ENCODE measurements at places on chromosomes 5 and 9. TPM values are rescaled to one million over a fixed set of nuclear protein-coding genes. Genes with fewer than 3 reads are reported as not detected.

DNA sequence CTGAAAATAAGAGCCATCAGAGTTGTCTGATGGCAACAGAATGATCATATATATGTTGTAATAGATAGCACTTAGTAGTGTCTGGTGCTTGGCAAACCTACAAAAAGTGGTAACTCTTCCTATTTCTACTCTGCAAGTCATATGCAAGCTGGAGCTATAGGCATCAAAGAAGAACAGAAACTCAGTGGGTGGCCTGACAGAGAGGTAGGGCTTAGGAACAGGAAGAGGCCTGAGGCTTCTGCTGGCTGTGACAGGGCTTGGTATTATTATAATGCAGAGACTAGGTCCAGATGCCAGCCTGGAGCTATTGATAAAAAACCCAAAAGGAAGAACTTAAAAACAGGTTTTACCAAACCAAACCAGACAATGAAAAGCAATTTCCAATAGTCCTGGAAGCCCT, 4.4 kb upstream of the DIAPH1 start:
- DNase-seq: no peak

GRCh38 chr5:18281947-18282581, 647.8 kb downstream of the TAF11L14 start:
- DNase-seq: no peak

- no peak for DNase-seq
Measured at GRCh38 chr5:52579391-52579790, 208.3 kb upstream of the ITGA1 start.

GRCh38 chr9:79383096-79383495, 188.7 kb upstream of the TLE4 start:
- DNase-seq: no peak

DNA sequence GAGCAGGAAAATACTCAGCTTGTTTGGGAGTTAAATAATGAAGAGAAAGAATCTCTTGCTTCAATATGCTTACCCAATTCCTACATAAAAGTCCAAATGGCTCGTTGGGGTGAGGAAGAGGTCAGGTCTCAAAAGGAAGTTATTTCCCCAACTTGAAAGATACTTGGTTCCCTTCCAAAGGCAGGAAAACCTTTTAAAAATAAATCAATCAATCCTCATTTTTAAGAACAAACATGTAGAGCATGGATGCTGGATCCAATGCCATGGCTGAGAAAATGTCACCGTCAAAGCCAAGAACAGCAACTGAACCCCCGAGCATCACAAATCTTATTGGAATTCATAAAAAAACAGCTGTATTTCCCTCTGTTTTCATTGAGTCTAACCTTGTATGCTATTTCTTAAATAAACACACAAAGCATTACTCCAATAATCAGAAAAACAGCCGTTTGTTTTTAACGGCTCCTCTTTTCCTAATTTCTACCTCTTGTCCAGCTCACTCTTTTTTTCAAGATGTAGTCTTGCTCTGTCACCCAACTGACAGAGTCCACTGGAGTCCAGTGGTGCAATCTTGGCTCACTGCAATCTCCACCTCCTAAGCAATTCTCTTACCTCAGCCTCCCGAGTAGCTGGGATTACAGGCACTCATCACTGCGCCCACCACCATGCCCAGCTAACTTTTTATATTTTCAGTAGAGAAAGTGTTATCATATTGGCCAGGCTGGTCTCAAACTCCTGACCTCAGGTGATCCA, 140.7 kb downstream of the GNA14 start:
- no peak for DNase-seq

- DNase-seq: no peak
Measured at GRCh38 chr9:119349351-119349825, 19.8 kb downstream of the BRINP1 start.

DNA sequence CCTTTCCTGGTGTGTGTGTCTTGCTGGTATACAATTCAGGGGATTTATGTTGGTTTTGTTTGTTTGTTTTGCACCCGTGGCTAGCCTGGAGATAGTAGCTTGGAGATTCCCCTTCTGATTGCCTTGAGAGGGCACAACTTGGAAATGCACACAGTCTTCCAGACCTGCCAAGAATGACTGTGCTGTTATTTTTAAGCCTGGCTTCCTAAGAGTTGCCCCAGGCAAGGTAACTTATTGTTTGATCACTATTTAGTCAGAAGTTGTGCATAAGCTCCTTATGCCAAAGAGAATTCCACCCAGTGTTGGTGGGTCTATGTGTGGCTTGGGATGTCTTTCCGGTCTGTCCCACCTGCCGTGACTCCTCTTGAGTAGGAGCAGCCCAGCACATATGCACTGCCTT, 421.9 kb upstream of the KCNN2 start:
- no peak for DNase-seq

DNA sequence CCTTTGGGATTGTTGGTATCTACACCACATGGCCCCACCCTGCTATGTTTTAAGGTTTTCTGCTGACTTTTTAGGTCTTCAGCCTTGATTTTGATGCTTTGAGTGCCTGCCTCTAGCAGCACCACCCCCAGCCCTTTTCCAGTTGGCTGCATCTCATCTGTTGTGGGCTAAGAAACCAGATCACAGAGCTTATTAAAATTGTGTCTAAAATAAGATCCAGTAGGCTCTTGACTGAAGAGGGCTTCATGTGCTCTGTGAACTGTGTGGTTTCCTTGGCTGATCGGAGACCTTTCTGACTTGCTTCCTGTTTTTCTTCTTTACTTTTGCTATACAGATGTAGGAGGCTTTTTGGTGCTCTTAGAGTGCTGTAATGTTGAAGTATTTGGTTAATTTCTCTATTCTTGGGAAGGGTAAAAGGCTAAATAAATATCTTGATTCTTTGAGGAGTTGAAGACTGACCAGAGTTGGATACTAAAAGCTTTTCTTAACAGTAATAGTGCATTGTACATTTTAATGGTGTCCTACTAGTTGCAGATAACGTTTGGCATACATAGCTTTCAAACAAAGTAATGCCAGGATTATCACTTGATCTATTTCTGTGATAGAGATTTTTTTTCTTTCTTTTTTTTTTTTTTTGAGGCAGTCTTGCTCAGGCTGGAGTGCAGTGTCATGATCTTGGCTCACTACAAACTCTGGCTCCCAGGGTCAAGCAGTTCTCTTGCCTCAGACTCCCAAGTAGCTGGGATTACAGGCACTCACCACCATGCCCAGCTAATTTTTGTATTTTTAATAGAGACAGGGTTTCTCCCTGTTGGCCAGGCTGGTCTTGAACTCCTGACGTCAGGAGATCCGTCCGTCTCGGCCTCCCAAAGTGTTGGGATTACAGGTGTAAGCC, 4.5 kb downstream of the UBE2D2 start:
- DNase-seq: no peak

DNA sequence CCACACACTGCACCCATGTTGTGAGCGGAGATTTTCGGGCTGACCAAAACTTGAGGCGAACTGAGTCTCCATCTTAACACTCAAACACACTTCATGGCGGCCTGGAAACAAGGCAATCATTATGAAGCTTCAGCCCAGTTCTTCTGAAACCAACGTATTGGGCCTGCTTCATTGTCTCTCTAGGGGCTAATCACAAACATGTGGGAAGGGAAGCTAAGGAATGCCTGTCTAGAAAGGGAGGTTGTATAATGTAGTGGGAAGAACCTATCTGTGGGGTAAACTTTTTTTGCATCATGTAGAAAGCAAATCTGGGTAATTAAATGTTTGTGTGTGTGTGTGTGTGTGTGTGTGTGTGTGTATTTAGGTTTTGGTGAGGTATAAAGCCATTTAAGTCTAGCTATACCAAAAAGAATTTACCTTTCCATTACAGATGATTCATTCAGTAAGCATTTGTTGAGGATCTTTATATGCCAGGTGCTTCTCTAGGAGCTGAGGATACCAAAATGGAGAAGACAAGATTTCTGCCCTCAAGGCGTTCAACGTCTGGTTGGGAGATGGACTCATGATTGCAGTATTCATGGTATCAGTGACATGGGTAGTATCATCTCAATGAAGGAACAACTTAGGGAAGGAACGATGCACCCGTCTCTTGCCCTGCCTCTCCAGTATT, 29.4 kb downstream of the SLC1A3 start:
- no peak for DNase-seq

CCNH gene
- total RNA-seq: 35.7 TPM

DNA sequence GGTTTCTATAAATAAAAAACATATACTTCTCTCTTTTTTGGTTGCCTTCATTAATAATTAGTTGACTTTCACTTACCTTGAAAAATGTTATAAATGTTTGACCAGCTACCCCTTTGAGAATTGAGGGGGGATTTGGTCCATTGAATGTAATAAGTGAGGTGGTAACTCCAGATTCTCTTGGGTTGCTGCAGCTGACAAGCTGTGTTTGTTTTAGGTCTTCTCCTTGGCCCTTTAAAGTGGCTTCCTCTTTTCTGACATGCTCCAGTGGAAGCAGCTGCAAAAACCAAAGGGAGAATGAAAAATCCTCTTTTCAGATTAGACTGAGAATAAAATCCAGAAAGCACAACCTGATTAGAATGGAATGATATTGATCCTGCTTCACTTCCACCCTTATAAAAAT, 410.5 kb downstream of the TMEM38B start:
- DNase-seq: no peak

GRCh38 chr5:78659714-78660113, 11.1 kb upstream of the LHFPL2 start:
- no peak for DNase-seq

MYMK gene
- total RNA-seq: not detected

DNA sequence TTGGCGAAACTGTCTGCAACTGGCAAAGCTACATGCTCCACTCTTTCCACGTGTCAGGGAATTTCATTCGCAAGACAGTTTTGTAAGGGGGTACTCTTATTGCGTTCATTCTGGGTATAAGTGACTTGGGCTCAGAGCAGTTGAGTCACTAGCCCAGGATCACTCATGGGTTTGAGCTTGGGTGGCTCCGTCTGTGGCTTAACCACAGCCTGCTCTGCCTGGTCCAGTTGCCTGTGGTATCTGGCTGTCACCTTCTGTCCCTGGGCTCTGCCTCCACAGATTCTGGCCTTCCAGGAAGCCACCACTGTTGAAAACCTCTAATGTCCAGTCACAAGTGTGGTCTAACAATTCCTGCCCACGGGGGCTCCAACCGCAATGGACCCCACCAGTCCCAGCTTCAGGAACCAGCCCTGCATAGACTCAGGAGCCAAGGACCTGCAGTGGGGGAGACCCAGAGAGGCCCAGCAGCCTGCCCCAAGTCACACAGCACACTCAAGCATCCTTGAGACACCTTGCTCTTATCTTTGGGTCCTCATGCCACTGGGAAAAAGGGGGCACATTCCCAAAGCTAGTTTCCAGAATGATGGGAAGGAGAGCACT, 10.4 kb downstream of the KIF12 start:
- DNase-seq: no peak

MEIKIN gene
- not detected for total RNA-seq

OR2V1 gene
- total RNA-seq: not detected

DNA sequence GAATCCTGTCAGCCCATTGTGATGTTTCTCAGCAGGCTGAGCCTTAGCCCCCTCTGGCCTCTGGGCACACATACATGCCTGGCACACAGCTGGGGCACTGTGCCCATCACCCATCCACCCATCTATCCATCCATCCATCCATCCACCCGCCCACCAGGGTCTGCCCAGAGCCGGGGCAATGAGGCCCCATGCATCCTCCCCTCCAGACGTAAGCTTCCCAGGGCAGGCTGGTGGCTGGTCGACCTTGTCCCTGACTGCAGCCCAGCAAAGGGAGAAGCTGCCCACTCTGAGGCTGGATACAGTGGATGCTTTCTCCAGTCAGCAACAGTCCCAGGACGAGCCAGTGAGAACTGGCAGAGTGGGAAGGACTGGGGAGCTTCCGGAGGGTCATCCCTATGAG, 21.1 kb upstream of the SLC25A51 start:
- DNase-seq: no peak

SPIN1 gene
- 194 TPM for total RNA-seq

- no peak for DNase-seq
Measured at GRCh38 chr5:69454460-69455249, 37.9 kb upstream of the OCLN start.

MCIDAS gene
- total RNA-seq: not detected

- DNase-seq: no peak
Measured at GRCh38 chr9:86774116-86774515, 173.2 kb downstream of the GAS1 start.

All from mesothelial cell of epicardium (in vitro differentiated cells).